ENCODE measurements at places on chromosomes 6 and 20. TPM values are rescaled to one million over a fixed set of nuclear protein-coding genes. Genes with fewer than 3 reads are reported as not detected.

- DNase-seq: no peak
These were observed 211.0 kb upstream of the RIMS1 start for GRCh38 chr6:71675386-71675785.

GRCh38 chr6:35642471-35643161 lies 46.1 kb downstream of the FKBP5 start:
- no peak for DNase-seq

Gene TMEM239
- not detected for total RNA-seq

DNA sequence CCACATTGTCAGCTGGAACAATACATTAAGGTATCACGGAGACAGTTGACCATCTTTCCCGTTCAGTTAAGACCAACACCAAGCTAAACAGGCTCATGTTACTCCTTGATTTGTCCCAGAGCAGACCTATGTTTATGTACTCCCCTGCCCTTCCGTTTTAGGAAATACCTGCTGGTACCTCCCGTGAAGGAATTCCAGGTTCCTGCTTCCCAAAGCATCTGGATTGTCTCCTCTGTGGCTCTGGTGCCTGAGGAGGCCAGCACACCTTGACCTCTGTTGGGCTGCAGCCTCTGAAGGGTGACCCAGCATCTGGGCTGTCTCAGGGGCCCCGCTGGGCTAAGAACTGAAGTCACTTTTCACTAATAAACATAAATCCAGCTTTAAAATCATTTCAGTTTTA lies 647.8 kb upstream of the MARCKS start:
- no peak for DNase-seq

Gene SCUBE3
- 2.9 TPM for total RNA-seq

DNA sequence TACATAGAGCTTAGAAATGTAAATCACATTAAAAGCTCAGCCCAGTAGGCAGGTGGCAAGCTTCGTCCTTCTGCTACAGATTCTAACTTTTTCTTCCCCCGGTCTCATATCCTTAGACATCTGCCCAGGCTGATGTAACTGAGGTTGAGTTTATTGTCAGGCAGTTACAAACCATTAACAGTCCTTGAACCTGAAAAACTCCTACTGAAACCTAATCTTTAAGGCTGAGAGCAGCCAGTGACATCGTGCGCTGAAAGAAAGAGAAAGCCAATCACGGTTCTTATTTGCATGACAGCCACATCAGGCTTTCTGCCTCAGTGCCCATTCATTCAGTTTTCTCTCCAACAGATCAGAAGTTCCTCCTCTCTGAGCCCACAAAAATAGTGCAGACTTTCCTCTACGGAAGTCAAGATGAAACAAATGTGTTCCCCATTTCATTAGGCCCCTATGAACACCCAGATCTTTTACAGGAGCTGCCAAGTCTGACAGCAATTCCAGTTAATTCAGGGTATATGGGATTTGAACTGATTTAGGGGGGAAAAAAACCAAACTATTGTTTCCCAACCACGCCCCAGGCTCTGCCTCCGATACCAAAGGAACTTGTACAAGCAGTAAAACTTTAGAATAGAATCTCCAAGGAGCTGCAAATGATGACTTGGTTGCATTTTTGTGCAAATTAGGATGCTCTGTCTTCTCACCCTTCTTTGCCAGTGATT lies at the start of gene NHSL1:
TSS of gene NHSL1 (minus strand) at position 192 of the 716 bp plus-strand sequence. CDS start 204 bp downstream, outside the sequence.
- no peak for DNase-seq

- DNase-seq: no peak
These were observed 255.3 kb downstream of the EPM2A start for GRCh38 chr6:145480024-145480423.

Gene MDFI
- total RNA-seq: 15.2 TPM

DNA sequence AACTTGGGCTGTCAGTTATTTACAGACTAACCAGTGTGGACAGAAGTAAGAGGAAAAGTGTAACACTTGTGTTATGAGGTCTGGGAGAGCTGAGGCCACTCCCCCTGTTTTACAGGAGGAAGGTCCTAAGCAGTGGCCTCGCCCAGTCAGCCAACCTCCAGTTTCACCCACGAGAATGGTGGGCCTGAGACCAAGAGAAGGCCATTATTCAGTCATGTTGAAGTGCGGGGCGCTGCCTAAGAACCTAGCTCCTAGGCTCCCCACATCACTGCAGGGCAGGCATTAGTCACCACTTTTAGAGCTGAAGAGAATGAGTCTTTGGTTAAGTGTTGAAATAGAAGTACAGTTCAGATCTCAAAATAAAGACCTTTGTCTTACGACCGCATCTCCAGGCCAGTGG lies 27.9 kb downstream of the CDYL start:
- no peak for DNase-seq

- no peak for DNase-seq
These were observed 101.8 kb downstream of the KLHL32 start for GRCh38 chr6:97026298-97026697.

Gene SIM1
- total RNA-seq: 0.04 TPM

GRCh38 chr6:161101517-161101916 lies 109.9 kb downstream of the MAP3K4 start:
- no peak for DNase-seq

DNA sequence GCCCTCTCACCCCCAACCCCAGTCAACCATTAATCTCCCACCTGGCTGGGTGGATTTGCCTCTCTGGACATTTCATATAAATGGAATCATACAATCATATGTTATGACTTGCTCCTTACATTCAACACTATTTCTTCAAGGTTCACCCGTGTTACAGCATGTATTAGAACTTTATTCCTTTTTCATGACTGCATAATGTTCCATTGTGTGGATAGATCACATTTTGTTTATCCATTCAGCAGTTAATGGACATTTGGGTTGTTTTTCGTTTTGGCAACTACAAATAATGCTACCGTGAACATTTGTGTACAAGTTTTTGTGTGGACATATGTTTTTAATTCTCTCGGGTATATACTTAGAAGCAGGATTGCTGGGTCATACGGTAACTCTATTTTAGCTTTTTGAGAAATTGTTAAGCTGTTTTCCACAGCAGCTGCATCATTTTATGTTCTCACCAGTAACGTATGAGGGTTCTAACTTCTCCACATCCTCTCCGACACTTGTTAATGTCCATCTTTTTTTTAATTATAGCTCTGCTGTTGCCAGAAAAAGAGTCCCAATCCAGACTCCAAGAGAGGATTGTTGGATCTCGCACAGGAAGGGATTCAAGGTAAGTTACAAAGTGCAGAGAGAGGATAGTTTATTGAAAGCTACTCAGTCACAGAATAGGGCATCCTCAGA lies 15.9 kb upstream of the BNIP5 start:
- no peak for DNase-seq

DNA sequence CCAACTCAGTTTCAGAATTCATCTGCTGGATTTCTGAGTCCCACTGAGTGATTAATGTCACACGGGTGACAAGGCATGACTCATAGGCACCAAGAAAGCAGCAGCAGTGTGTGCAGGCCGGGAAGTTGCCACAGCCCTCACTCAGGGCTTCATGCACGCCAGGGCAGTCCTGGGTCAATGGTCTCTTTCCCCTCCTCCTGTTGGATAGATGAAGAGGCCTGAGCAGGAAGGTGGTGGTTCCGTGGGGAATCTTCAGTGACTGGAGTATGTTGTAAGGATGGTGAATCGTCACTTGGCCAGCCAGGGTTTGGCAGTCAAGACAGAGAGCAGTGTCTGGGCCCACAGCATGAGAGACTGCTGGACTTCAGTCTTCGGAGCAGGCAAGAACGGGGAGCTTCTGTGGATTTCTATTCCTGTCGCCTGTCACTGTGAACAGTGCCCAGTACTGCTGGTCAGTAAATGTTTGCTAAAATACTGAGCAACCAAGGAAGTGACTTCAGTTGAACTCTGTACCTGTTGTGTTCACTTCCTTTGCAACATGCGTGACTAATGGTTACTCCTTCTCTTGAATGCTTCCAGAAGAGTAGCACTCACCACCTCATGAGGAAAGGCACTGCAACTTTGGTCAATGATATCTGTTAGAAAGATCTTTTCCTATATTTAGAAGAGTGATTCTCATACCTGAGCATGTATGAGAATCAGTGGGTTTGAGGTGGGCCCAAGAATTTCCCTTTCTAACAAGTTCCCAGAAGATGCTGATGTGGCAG lies 62.0 kb upstream of the CD93 start:
- DNase-seq: no peak

Gene TAGAP
- 8.0 TPM for total RNA-seq

- no peak for DNase-seq
These were observed 126.6 kb upstream of the NAA20 start for GRCh38 chr20:19890445-19891051.

DNA sequence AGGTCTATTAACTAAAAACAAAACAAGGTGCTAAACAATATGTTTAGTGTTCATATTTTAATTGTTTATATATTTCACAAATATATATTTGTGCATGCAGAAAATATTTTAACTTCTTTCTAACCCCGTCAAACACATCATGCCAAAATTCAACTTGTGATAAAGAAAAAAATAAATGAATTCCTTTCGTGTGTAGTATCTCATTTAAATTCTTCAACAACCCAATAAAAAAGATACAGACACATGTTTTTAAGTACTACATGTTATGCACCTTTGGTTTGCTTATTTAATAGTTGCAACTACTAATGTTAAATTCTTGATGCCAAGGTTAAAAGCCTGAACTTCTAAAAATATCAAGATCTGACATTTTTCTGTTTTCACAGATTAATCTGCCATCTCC lies 252.4 kb downstream of the ESR1 start:
- DNase-seq: no peak

DNA sequence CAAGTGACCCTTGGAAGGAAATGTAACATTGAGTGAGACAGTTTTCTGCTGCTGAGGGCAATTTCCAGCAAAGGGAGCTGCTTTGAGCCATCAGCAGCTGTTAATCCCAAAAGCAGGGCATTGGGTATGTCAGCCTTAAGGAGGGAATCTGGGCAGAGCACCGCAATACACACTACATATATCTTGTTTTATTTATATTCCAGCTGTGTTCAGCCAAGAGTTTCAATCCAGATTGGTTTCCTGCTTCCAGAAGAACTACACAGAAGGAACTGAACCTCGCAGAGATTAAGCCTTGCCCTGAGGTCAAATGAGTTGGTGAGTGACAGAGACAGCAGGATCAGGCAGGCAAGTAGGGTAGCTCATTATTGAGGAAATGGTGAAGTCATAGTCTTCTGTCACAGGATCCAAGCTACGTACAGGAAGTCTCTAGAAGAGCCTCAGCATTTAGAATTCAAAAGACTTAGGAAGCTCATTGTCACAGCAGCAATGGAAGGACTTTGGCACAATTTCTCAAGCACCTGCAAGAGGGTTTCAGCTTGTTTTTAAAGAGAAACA lies 109.9 kb upstream of the HEY2 start:
- DNase-seq: no peak

Gene NOTCH4
- total RNA-seq: 71.8 TPM

Gene PNPLA1
- total RNA-seq: 0.22 TPM

Gene ZNF391
- 7.1 TPM for total RNA-seq

Gene ETV7
- 6.7 TPM for total RNA-seq

- no peak for DNase-seq
These were observed 173.1 kb downstream of the HS3ST5 start for GRCh38 chr6:114169763-114170162.

- no peak for DNase-seq
These were observed 9.4 kb downstream of the SNX9 start for GRCh38 chr6:157832250-157832967.

Gene BTNL2
- total RNA-seq: not detected

Gene SLC52A3
- 1.4 TPM for total RNA-seq

Gene ENPP4
- 22.0 TPM for total RNA-seq

DNA sequence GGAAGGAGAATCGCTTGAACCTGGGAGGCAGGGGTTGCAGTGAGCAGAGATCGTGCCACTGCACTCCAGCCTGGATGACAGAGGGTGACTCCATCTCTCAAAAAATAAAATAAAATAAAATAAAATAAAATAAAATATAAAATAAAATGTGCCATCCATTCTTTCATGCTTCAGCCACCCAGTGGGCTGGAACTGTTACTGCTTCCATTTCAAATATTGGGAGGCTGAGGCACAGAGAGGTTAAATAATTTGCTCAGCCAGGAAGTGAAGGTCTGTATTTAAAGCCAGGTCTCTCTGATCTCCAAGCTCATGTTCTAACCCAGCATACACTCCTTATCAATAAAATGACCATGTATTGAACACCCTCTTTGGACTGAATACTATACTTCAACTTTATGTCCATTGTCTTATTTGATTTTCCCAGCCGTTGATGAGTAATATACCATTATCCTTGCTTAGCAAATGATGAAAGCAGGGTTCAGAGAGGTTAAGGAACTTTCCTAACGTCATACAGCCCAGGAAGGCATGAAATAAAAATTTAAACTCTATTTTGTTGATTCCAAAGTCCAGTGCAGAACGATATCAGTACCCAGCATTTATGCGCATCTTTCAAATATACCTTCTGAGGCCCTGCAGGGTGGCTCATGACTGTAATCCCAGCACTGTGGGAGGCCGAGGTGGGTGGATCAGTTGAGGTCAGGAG lies 25.8 kb upstream of the SLC9A8 start:
- DNase-seq: no peak

DNA sequence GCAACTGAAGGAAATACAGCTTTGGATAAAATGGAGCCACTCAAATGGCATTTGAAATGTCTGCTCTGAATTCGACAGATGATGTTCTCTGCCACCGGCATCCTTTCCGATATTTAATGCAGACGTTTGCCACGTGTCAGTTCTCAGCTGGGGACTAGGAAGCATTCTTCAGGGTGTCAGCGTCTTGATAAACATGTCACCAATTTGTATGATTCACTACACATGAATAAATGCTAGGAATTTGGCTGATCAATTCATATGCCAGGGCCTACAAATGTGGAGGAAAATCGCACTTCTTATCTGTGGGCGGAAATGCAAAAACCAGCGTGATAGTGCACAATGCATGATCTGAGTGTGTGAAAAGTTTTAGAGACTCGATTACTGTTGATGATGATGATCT lies 169.5 kb downstream of the SLC24A3 start:
- DNase-seq: no peak

DNA sequence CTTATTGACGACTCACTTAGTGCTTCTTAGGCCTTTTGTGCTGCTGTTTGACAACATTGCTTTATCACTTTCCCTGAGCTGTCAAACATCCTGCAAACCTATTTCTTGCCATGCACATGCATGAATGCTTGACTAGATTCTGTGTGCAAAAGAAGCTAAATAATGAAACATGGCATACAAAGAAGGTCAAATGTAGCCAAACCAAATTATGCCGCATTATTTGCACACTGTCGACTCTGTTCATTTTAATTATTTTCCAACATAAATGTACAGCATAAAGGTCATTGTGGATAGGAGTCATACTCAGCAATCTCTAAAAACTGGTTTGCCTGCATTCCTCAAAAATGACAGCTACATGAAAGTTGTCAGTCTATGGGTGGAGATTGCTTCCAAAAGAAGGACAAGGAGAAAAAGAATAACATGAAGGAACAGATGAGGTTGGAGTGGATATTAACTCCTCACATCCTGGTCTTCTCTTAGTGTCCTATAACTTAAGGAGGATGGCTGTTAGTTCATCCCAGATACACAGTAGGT lies 123.1 kb upstream of the STXBP5 start:
- no peak for DNase-seq

GRCh38 chr6:33189625-33190448 lies 2.4 kb downstream of the COL11A2 start:
- DNase-seq: no peak
